Cardiac muscle cell (in vitro differentiated cells and primary cell): ENCODE measurements at places on chromosomes 12 and 14.

- no peaks in the 10 kb centered on the region for H3K27me3 ChIP-seq
- peaks cover 11% of the 10 kb centered on the region for H3K4me1 ChIP-seq
- H3K4me3 ChIP-seq, result no peak overlapping the region
- no peaks in the 10 kb centered on the region for H3K36me3 ChIP-seq
- no peak for DNase-seq
Observed at GRCh38 chr12:47731723-47732122, 6.4 kb upstream of the ENDOU start.

DNA sequence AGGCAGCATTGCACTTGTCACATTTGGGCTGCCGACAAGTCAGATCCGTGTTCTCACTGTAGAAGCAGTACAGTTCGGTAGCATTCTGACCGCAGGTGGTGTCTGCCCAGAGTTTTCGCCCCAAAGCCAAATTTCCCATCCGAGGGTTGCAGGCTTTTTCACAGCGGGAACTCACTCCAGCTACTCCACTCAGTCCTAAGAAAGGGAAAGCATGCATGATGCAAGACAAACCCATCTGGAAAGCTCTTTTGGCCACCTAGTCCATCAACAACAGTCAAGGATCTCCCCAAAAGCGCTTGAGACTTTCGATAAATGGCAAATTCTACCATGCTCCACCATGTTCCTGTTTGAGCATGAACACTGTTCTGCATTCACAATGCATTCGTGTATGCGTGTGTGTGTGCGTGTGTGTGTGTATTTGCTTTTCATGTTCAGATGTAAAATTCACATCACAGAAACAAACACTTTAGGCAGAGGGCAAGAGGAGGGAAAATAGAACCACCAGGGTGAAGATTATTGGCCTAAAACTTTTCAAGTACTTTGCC lies 3.2 kb downstream of the NTN4 start:
- H3K4me3 ChIP-seq, result no peak overlapping the region
- no peaks in the 10 kb centered on the region for H3K4me1 ChIP-seq
- no peak overlapping the region for H3K27ac ChIP-seq
- H3K36me3 ChIP-seq, result no peaks in the 10 kb centered on the region

DNA sequence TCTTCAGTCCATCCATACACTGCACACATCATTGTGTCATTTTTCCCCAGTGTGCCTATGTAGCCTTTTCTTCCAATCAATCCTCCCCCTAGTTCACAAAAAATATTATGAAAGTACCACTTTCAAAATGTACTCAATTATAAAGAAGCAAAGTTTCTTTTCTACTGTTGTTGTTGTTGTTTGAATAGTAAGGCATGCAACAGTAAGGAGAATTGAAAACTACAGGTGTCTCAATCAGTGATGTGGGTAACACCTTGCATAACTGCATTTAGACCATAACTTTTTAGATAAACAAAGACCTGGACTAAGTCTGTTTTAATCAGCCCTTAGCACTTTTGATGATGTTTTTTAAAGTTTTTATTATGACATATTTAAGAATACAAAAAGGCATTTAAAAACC lies 104.4 kb downstream of the EML5 start:
- H3K4me3 ChIP-seq, result no peak overlapping the region
- H3K36me3 ChIP-seq, result no peaks in the 10 kb centered on the region
- no peaks in the 10 kb centered on the region for H3K4me1 ChIP-seq
- H3K27me3 ChIP-seq, result no peaks in the 10 kb centered on the region

- H3K4me3 ChIP-seq, result no peak overlapping the region
- H3K27ac ChIP-seq, result no peak overlapping the region
- no peak for DNase-seq
- no peaks in the 10 kb centered on the region for H3K27me3 ChIP-seq
- peaks cover 4% of the 10 kb centered on the region for H3K36me3 ChIP-seq
- peaks cover 4% of the 10 kb centered on the region for H3K4me1 ChIP-seq
Observed at GRCh38 chr14:23102801-23103200, 2.0 kb downstream of the CIROP start.

DNA sequence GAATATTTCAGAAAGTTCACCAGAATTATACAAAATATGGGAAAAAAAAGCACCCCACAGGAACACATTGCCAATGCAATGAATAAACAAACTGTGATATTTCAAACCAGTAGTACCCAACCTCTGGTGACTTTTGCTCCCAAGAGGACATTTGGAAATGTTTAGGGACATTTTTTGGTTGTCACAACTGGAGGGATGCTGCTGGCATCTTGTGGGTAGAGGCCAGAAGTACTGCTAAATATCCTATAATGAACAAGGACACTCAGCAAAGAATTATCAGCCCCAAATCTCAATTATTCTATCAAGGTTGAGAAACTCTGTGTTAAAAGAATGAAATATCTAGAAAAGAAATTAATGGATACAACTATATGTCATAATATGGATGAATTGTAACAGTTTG lies 1334.4 kb upstream of the FLRT2 start:
- DNase-seq, result no peak
- H3K27me3 ChIP-seq, result no peaks in the 10 kb centered on the region
- H3K4me3 ChIP-seq, result no peak overlapping the region
- no peaks in the 10 kb centered on the region for H3K4me1 ChIP-seq

- peaks cover 4% of the 10 kb centered on the region for H3K4me1 ChIP-seq
- DNase-seq, result no peak
- H3K36me3 ChIP-seq, result no peaks in the 10 kb centered on the region
Observed at GRCh38 chr14:51663783-51664326, 12.1 kb downstream of the FRMD6 start.

DNA sequence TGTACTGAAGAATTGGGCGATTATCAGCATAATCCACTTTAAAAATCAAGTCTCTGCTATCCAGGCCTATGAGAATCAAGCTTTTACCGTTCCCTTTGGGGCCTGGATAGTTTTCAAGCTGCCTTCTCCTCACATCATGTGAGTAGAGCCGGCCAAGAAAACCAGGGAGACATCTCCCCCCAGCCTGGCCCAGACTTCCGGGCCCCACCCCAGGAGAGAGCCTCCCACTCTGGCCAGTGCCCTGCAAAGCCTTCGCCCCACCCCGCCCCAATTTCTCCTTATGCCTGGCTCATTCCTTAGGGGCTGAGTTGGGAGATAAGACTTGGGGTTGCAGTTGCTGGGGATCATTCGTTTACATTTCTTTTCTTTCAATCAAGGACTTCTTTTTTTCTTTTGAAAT lies 1.4 kb upstream of the TMEM132C start:
- H3K4me3 ChIP-seq, result no peak overlapping the region
- no peak for DNase-seq
- peaks cover 75% of the 10 kb centered on the region for H3K27me3 ChIP-seq
- H3K36me3 ChIP-seq, result no peaks in the 10 kb centered on the region
- no peak overlapping the region for H3K27ac ChIP-seq

- peak overlapping the region; percentile 14 for H3K27ac ChIP-seq
- H3K4me1 ChIP-seq, result peaks cover 25% of the 10 kb centered on the region
- DNase-seq, result no peak
- H3K36me3 ChIP-seq, result no peaks in the 10 kb centered on the region
- no peaks in the 10 kb centered on the region for H3K27me3 ChIP-seq
Observed at GRCh38 chr14:64844969-64845536, 34.7 kb downstream of the SPTB start.

- no peak overlapping the region for H3K27ac ChIP-seq
- H3K4me1 ChIP-seq, result no peaks in the 10 kb centered on the region
- no peaks in the 10 kb centered on the region for H3K27me3 ChIP-seq
- no peak overlapping the region for H3K4me3 ChIP-seq
Observed at GRCh38 chr12:11431486-11431885, 36.1 kb upstream of the PRB2 start.

DNA sequence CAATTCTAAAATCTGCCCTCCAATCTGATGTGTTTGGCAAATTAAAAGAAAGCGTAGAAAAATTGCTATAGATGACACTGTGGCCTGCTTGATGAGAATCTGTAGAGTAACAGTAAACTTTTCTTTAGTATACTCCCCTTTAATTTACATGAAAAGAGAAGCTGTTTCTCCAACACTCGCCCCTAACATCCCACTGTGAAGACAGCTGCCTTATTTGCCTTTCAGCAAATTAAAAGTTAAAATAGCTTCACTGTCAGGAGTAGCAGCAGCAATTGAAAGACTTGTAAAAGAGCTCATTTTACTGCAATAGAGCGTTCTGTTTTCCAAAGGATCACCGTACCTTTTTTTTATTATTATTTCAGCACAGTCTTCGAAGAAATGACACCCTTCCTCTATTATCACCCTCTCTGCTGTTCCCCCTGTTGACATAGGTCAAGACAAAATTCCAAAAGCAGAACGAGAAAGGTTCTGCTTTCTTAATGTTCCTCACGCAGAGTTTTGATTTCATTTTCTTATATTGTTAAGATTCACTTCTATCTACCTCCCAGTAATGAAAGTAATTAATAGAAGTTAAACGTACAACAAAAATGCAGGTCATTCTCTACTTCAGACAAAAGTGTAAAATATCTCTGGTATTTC lies 153.5 kb upstream of the USP15 start:
- H3K36me3 ChIP-seq, result no peaks in the 10 kb centered on the region
- no peak for DNase-seq
- no peak overlapping the region for H3K27ac ChIP-seq
- H3K4me1 ChIP-seq, result peaks cover 13% of the 10 kb centered on the region

DNA sequence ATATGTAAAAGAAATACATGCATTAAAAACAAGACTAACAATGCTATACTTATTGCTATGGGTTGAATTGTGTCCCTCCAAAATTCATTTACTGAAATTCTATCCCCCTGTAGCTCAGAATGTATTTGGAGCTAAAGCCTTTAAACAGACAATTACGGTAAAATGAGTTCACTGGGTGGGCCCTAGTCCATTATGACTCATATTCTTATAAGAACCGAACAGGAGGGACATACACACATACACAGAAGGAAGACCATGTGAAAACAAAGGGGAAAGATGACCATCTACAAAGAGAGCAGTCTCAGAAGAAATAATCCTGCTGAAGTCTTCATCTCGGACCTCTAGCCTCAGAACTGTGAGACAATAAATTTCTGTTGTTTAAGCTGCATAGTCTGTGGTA lies 77.1 kb upstream of the ANKS1B start:
- no peaks in the 10 kb centered on the region for H3K27me3 ChIP-seq
- H3K4me3 ChIP-seq, result no peak overlapping the region
- peaks cover 14% of the 10 kb centered on the region for H3K36me3 ChIP-seq
- H3K27ac ChIP-seq, result no peak overlapping the region
- H3K4me1 ChIP-seq, result no peaks in the 10 kb centered on the region

DNA sequence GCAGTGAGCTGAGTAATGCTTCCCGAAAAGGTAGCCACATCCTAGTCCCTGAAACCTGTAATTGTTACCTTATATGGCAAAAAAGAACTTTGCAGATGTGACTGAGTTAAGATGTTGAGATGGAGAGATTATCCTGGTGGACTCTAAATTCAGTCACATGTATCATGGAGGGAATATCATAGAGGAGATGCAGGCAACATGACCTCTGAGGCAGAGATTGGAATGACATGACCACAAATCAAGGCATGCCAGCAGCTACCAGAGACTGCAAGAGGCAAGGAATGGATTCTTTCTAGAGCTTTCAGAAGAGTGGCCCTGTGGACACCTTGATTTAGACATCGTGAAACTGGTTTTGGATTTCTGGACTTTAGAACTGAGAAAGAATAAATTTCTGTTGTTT lies 18.5 kb downstream of the SLC38A6 start:
- H3K36me3 ChIP-seq, result no peaks in the 10 kb centered on the region
- no peaks in the 10 kb centered on the region for H3K27me3 ChIP-seq

GRCh38 chr12:82383930-82384552 lies 25.7 kb downstream of the METTL25 start:
- DNase-seq, result peak; percentile 29
- no peak overlapping the region for H3K4me3 ChIP-seq
- no peaks in the 10 kb centered on the region for H3K36me3 ChIP-seq
- no peak overlapping the region for H3K27ac ChIP-seq
- H3K4me1 ChIP-seq, result peaks cover 12% of the 10 kb centered on the region

DNA sequence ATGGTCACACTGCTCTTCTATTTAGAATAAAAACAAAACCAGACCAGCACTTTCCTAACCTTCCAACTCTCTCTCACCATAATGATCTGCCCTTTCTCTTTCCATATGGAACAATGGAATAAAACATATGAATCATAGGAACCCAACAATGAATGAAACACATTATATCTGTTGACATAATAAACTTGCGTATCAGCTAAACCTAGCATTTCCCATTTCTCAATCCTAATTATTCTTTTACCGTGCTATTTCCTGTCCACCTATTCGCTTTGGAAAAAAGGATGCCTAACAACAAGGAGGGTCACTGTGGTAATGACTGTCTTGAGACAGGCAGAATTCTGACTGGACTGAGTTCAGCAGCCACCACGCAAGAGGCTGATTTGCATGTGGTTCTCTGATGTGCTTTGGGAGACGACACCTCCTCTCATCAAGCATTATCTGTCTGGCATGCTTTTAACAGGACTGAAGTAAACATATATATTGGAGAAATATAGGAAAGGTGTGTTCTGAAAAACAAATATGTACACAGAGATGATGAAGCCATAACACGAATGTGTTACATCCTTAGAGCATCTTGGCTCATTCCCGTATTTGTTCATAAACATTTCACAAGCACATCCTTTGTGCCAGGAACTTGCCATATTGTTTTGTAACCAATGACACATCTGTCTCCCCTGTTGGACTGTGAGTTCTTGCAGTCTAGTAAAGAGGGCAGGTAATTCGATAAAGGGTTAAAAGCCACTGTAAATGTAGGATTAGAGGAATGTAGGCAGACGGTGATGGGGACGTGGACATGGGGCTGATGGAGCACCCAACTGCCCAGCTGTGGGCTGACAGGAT lies 87.7 kb downstream of the PTPRB start:
- no peaks in the 10 kb centered on the region for H3K4me1 ChIP-seq
- peak; percentile 67 for DNase-seq
- no peak overlapping the region for H3K4me3 ChIP-seq
- no peaks in the 10 kb centered on the region for H3K36me3 ChIP-seq
- no peak overlapping the region for H3K27ac ChIP-seq

DNA sequence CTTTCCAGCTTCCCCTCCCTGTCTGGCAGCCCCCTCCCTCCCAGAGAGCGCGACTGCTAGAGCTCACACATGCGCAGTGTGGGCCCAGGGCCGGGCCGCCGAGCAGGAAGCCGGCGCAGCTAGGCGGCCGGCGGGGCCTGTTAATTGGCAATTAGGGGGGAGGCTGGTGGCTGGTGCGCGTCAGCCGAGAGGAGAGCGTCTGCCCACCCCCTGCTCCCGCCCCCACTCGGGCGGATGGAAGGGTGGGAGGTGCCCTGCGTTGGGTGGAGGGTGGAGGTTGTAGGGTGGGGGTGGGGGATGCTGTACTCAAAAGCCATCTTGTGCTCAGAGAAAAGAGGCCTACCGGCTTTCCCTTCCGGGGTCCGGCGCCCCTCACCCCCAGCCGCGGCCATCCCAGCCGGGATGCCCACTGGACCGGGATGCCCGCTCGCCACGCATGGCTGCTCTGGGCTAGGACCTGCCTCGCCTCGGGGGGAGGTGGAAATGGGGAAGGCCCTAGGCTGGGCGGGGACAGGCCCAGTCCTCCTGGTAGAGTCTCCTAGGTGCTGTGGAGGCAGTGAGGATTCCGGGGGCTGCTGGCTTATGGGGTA lies 9.2 kb downstream of the HOXC8 start:
- H3K4me1 ChIP-seq, result peaks cover 19% of the 10 kb centered on the region
- H3K27me3 ChIP-seq, result peaks cover 100% of the 10 kb centered on the region
- DNase-seq, result peak; percentile 34
- no peak overlapping the region for H3K27ac ChIP-seq
- no peaks in the 10 kb centered on the region for H3K36me3 ChIP-seq
